ENCODE measurements at places on chromosomes 11 and 22.

DNA sequence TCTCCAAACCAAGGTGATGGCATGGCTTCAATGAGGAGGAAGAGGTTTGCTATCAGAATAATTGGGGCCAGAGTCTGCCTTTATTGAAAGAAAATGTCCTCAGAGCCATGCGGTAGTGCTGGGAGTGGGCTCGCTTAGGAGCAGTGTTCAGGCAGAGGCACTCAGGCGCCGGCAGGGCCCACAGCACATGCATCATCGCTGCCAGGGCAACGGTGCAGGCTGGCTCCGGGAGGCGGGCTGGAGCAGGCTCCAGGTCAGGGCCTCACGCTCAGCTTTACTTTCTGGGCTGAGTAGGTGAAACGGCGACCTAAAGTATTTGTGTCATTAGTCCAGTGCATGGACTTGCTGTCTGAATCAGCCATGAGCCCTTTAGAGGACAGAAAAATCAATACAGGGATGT lies 169.9 kb upstream of the CCDC90B start:
- no peak for DNase-seq

DNA sequence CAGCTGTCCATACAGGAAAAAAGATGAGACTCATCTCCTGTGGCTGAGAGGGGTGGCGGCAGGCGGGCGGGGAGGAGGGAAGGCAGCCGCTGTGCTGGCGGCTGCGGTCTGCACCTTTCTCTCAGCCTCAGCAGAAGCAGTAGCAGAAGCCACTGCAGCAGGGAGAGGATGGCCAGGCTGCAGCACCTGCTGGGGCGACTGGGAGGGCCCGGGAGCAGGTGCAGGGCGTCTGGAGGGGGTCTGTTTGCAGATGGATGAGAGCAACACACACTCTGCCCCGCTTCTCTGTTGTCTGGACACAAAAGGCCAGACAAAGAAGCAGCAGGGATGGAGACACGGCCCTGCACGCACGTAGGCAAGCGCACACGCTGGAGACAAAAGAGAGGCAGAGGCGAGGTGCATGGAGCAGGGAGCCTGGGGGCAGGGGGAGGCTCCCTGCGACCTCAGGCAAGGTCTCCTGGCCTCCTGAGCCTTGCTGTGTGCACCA lies 9.3 kb upstream of the MIAT start:
- DNase-seq: no peak

DNA sequence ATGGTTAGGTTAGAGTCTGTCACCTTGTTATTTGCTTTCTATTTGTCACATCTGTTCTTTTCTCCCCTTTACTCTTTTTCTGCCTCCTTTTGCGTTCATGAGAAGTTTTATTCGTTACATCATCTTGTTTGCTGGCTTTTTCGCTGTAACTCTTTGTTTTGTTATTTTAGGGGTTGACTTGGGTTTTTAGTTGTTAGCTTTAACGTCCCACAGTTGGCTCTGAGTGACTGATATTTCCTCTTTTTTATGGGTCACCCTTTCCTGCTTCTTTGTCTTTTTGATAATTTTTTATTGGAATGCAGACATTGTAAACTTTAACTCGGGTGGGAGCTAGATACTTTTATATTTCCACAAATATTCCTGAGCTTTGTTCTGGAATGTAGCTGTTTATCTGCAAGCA lies 13.3 kb upstream of the TNNT3 start:
- DNase-seq: no peak

- no peak for DNase-seq
These were observed 202.0 kb downstream of the PGR start for GRCh38 chr11:100927579-100927978.

DNA sequence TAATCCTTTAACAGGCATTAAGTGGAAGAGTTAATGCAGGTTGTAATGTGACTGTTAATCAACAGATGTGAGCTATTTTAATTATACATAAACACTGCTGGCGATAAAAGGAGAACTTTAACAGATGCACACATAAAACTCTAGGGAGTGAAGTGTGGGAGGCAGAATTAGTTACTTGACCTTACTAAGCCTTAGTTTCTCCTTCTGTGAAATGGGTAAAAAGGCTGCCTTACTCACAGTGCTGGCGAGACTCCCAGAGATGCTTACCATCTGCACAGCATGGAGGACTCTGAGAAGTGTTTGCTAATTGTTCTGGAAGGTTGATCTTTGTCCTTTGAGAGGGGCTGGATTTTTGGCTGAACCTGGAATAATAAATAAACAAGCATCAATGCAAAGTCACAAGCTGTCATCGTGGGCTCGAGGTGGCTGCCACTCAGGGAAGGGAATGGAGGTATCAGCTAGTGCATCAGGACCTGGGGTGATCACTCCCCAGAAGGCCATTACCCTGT lies 58.6 kb upstream of the MPEG1 start:
- DNase-seq: no peak

DNA sequence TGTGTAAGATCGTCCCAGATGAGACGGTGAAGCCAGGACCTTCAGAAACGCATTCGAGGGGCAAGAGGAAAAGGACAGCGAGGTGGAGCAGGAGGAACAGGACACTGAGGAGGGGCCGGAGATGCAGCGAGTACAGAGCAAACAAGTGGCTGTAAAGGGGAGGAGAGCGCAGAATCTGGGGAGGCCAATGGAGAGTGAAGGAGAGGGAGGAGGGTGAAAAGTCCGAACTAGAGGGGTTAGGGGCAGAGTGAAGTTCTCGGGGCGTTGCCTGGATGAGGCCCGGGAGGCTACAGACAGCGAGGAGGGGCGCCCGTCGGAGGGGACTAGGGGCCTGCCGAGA lies 8.8 kb upstream of the PPIL2 start:
- DNase-seq: no peak

DNA sequence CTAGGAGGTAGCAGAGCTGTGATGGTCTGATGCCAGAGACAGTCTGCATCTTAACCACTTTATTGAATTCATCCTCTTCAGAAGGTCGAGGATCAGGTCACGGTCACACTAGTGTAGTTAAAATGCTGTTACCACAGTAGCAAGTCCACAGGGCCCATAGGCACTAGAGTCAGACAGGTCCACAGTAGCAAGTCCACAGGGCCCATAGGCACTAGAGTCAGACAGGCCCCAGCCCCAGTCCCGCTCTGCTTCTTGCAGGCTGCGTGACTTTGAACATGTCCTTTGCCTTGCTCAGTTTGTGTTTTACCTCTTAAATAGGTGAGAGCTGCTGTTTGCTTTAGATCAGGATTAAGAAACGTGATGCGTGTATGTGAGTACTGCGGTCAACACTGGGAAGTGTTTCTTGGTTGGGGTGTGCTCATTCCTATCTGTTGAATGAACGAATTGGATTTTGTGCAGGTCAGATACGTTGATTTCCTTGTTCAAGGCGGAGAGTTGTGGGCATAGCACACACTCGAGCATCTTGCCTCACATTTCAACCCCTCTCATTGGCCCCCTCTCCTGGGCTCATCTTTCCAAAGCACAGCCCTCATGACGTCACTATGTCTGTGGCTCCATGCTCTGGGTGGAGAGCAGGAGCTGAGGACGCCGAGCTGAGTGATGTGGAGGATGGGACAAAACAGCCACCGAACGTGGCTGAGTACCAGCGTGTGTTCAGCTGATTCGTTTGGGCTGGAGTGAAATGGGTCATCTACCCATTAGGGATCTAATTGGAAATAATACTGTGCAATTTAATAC lies 191.7 kb downstream of the TBC1D22A start:
- no peak for DNase-seq

DNA sequence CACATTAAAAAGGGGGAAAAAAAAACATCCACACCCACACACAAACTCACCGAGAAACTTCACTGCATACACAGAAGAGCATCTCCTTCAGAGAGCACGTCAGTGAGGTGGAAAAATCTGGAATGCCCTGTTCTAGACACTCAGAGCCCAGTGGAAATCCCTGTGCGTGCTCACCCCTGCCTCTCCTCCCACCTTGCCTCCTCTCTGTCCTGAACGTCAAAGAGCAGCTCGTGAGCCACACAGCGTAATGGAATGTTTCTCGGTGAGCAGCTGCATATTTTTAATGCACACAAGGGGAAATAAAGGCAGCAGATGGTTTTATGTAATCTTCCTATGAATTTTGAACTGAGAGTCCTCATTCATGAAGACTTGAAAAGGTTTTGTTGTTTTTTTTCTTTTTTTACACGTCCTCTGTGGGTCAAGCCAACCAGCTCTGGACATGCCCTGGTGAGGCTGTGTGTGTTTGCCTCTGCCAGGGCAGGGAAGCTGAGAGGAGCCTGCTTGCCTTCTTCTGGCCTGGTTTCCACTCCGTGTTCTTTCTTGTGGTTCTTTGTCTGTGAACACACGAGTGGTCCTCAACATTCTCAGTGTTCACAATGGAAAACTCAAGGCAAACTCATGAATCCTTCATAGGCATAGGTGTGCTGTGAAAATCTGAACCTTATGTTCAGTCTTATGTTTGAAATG lies 219.2 kb downstream of the TENM4 start:
- no peak for DNase-seq

- no peak for DNase-seq
These were observed 1.0 kb downstream of the LMO1 start for GRCh38 chr11:8262552-8263108.

GRCh38 chr22:42892156-42892555 lies 35.1 kb upstream of the ARFGAP3 start:
- DNase-seq: no peak

DNA sequence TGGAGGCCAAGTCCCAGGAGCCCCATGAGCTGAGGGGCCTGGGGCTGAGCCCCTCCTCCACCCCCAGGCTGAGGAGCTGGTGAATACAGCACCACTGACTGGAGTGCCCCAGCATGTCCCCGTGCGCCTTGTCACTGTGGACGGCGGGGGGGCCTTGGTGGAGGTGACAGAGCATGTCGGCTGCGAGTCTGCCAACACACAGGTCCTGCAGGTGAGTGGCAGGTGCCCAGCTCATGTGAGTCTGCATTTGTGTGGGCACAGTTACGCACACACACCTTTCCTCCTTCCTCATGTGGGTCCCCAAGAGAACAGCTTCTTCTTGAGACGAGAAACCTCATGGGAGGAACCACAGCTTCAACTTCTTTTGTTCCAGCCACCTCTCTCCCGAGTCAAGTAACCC lies 7.7 kb downstream of the TMEM132A start:
- no peak for DNase-seq

GRCh38 chr11:134901542-134901941 lies 489.5 kb upstream of the B3GAT1 start:
- DNase-seq: no peak

GRCh38 chr11:129787532-129788155 lies 28.0 kb upstream of the TMEM45B start:
- no peak for DNase-seq

DNA sequence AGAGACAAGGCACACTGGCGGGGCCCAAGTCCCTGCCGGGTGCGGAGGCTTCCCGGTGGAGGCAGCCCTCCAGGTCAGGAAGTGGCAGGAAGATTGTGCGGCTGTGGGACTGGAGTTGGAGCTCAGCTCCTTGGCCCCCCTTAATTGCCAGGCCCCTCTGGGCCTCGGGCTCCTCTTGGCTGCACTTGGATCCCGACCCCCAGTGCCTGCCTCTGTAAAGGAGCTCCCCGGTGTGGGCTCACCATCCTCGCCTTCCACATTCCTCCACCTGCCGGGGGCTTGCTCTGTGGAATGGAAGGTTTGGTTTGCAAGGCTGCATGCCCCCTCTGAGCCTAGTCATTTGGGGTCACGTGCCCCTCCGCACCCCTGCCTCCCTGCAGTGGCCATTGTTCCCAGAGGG lies 38.1 kb upstream of the COMT start:
- DNase-seq: no peak

DNA sequence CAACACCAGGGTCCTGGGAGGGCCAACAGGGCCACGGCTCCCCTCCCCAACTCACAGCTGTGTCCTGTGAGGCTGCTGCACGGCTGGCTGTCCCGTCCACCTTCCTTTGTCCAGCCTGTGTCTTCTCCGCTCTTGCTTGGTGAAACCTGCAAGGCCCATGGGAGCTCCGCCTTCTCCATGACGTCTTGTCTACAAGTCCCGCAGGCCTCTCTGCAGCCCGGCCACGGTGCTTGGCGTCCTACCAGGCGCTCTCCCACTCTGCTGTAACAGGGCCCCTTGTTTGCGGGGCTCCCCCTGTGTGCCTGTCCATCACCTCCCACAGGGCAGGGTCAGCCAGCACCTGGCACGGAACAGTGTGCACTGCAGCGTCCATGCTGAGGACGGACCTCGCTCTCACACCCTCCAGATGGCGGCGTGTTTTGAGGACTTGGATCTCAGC lies 866.8 kb downstream of the TBC1D22A start:
- no peak for DNase-seq

- no peak for DNase-seq
These were observed 37.4 kb upstream of the NCR3LG1 start for GRCh38 chr11:17314232-17314547.

DNA sequence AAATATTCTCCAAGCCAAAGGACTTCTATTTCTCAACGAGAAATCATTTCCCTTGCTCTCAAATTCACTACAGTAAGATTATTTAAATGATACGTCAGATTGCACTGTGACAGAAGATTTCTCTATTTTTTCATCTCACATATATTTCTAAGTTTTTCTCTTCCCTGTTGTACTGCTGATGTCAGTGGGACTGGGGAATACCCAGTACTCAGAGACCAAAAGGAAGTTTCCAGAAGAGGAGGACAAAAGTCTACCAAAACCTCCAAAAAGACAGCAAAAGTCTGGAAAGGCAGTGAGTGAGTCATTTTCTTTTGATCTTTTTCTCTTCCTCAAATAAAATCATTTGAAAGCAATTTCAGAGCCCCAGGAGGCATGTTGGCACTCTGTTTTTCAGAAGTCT lies 149.8 kb upstream of the PITPNB start:
- DNase-seq: no peak

GRCh38 chr11:89267660-89268302 lies 90.1 kb downstream of the TYR start:
- no peak for DNase-seq

DNA sequence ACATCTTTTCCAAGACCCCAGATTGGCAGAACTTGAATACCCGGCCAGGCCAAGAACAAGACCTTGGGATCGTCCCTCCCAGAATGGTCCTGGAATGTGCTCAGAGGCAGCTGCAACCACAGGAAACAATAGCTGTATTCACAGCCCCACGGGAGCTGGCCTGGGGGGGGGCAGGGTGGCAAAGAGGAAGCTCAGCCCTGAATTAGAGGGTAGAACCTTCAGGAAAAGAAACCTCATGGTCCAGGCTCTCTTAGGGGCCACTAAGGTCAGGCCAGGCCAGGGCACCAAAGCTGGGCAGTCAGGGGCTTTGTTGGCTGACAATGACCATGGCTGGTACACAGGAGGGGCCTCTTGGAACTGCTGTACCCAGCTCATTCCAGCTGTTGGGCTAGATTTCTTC lies 17.3 kb downstream of the RPL27A start:
- no peak for DNase-seq

- DNase-seq: no peak
These were observed 388.8 kb upstream of the B3GAT1 start for GRCh38 chr11:134800826-134801225.

GRCh38 chr11:95134491-95134890 lies 44.8 kb downstream of the ENDOD1 start:
- DNase-seq: no peak

GRCh38 chr11:118886681-118887111 lies 3.0 kb downstream of the CXCR5 start:
- DNase-seq: no peak

- DNase-seq: no peak
These were observed 4.2 kb upstream of the LIF start for GRCh38 chr22:30250661-30251267.

All from stimulated activated CD8-positive, alpha-beta memory T cell treated with anti-CD3 and anti-CD28 coated beads, Interleukin-4, amount 100 ng/mL, for 4 hours (primary cell).